ENCODE measurements at places on chromosomes 6 and 20.
A peak's percentile ranks its signal among the peaks of the same experiment; 100 is the strongest.

DNA sequence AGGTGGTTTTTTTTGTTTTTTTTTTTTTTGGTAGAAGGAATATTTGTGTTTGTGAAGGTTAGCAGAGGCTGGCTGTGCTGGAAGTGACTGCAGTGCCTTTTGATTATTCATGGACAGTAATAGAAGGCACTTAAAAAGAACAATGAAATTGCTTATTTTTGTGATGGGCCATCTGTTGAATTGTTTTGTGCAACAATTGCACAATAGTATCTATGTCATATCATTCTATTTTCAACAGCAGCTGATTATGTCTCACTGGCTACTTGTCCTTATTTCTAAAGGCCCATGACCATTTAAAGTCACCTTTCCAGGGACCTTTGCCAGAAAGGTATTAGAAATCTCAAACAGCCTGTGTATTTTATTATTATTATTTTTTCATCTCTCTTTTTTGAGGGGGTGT, 70.6 kb downstream of the AFG1L start:
- DNase-seq: no peak

GRCh38 chr6:90413867-90414266, 117.2 kb upstream of the BACH2 start:
- peak; percentile 60 for DNase-seq

DNA sequence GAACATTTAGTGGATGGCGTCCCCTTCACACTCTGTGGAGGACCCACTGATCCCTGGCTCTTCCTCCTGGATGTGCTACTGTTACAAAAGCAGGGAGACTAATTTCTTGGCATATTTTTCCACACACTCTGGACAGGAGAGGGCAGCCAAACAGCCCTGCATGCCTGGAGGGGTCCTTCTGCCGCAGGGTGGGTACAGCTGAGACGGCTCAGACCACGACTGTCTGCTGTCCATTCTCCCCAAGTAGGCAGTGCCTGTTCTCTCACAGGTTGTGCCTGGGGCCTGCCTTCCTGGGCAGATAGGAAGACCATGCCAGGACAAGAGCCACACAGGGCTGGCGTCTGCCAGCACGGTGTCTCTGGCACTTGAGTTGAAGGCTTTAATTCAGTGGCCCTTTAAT, 260.1 kb downstream of the FOXC1 start:
- no peak for DNase-seq

DNA sequence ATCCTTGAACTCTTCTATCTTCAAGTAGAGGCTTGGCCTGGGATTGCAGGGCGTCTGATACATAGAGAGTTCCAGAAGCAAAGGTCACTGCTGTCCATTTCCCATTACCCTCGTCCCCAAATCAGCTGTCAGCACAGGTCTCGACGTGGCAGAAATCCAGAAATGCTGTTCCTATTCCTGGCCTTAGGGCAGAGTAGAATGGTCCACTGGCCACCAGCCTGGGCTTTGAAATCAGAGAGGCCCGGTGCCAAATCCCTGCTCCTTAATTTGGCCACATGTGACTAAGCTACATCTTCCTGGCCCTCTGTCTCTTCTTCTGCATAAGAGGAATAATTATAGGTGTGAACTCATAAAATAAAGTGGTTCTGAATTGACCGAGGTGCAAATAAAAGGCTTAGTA, 40.9 kb upstream of the FAM83D start:
- no peak for DNase-seq

- DNase-seq: no peak
These were observed 16.2 kb upstream of the FAM135A start for GRCh38 chr6:70396796-70397729.

Measured in cerebellar nuclear complex (tissue), 1 donor.